GM13976 (cell line): ENCODE measurements at places on chromosomes 6 and 20.

DNA sequence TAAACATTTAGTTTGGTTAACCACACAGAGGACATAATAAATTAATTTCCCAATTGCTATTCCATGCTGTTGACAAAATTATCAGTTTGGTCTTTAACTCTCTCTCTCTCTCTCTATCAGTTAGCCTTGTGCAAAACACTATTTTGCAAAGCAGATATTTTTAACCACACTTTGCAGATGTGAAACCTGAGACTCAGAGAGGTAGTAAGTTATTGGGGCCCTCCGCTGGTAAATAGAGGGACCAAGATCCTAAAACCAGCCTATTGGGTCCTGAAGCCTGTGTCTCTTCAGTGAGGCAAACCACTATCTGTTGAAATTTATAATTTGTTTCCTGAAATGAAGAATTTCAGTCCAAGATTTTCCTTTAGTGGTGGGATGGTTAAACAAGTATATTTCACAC is 231.0 kb downstream of the SOD2 start:
- peak; percentile 31 for DNase-seq

GRCh38 chr6:149443411-149444181 is 41.2 kb downstream of the ZC3H12D start:
- DNase-seq = no peak

GRCh38 chr6:28709478-28710349 is 184.0 kb downstream of the GPX5 start:
- no peak for DNase-seq

- no peak for DNase-seq
Measured at GRCh38 chr6:14273191-14273590, 155.6 kb downstream of the CD83 start.

GRCh38 chr6:21824431-21825177 is 231.1 kb downstream of the SOX4 start:
- no peak for DNase-seq

- no peak for DNase-seq
Measured at GRCh38 chr6:138563650-138564049, 64.4 kb upstream of the NHSL1 start.

DNA sequence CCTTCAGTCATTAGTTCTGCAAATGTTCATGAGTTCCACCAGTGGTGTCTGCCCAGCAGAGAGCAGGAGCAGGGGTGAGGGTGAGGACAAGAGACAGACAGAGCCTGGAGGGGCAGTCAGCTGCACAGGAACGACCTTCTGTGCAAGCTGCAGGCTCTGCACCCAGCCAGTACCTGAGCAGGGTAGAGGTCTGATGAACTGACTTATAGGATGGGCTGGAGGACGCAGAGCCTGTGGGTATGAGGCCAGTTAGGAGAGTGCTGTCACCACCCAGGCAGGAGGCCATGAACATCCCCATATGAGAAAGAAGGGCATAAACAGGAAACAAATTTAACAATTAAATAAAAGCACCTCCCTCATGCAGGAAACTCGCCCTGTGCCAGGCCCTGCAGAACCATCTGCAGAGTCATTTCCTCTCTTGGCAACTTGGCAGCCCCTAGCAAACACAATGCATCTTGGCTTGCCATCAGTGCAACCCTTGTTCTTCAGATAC is 17.9 kb downstream of the C6orf15 start:
- no peak for DNase-seq

DNA sequence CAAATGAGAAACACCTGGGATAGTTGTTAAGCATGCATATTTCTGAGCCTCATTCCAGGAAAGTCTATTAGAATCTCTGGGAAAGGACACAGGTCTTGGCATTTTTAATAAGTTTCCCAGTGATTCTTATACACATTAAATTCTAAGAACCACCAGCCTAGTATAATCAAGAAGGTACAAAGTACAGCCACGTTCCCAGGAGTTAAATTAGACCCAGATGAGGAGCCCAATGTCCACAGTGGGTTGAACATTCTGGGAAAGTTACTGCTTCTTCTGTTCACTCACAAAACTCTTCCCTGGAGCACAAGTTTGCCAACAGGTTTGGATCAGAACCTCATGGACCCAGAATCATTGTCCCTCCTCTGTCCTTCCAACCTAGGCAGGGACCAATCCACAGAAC is 90.4 kb downstream of the RCAN2 start:
- DNase-seq = no peak

- DNase-seq = no peak
Measured at GRCh38 chr20:63246490-63247288, 7.6 kb downstream of the NKAIN4 start.

DNA sequence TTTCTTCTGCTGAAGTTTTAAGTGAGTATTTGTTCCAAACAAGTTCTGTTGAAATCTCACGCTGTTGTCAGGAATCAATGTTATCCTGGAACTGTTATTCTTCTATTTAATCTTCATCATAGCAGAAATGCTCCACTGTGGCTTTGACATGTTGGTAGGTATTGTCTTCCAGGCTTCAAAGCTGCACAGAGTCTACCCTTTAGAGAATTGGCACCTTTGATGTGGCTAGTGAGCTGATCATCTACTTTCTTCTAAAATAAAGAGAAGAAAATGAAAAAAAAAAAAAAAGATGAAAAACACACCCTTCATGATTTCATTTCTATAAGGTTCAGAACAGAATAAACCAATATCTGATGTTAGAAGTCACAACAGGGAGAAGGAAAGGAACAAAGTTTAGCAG is 5.8 kb upstream of the ZSCAN23 start:
- no peak for DNase-seq

- DNase-seq = peak; percentile 12
Measured at GRCh38 chr6:127641905-127642304, 64.9 kb downstream of the C6orf58 start.

- peak; percentile 33 for DNase-seq
Measured at GRCh38 chr6:12012038-12012557, at the start of gene HIVEP1. Gene HIVEP1, plus strand, starts transcription at chr6:12012312. Its CDS starts 3,317 bp downstream, at chr6:12015629.

DNA sequence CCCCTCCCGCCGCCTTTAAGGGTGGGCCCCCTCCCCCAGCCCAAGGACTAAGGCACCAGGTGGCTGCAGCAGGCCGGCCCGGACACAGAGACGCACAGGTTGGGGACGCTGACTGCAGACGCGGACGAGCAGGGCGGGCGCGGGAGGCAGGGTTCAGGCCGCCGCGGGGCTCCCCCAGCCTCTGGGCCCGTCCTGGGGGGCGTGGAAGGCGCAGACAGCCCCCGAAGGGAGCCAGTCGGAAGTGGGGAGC is 9.3 kb downstream of the DUSP15 start:
- DNase-seq = peak; percentile 54

- DNase-seq = no peak
Measured at GRCh38 chr6:170404036-170404435, 97.5 kb downstream of the FAM120B start.

DNA sequence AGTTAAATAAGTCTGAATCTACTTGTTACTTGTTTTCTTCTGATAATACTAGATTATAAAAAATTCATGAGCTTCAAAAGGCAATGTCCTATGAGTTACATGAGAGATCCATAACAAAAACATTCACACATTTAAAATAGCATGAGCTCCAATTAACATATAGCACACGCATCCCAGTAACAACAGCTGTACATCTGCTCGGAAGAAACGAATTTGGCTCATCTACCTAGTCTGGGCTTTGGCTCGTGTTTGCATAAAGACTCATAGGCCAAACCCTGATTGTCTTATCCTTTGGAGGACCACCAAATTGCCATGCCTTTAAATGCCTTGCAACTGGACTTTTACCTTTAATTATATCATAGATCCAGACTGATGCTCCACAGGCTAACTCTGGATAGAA is 259.7 kb upstream of the CHD6 start:
- DNase-seq = no peak

DNA sequence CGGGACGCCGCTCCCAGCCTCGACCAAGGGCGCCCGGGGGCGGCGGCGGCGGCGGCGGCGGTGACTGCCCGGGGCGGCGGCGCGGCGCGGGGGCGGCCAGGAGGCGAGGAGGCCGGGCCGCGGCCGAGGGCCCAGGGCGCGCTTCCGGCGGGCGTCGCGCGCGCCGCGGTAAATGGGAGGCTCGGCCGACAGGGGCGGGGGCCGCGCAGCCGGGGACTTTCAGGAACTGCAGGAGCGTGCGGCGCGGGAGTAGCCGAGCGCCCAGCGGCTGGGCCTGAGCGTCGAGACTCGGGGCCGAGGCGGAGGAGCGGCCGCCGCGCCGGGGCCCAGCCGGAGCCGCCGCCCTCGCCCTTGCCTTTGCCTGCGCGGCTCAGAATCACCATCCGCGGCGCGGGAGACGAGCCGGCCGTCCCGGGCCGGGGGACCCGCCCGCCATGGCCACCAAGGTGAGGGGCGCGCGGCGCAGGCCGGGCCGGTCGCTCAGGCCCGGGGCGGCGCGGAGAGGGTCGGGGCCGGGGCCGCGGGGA is at the start of gene SNX9:
Gene SNX9, plus strand, starts transcription at position 246 of the 527 bp plus-strand sequence. Its CDS starts 189 bp downstream, at position 435.
- peak; percentile 82 for DNase-seq

DNA sequence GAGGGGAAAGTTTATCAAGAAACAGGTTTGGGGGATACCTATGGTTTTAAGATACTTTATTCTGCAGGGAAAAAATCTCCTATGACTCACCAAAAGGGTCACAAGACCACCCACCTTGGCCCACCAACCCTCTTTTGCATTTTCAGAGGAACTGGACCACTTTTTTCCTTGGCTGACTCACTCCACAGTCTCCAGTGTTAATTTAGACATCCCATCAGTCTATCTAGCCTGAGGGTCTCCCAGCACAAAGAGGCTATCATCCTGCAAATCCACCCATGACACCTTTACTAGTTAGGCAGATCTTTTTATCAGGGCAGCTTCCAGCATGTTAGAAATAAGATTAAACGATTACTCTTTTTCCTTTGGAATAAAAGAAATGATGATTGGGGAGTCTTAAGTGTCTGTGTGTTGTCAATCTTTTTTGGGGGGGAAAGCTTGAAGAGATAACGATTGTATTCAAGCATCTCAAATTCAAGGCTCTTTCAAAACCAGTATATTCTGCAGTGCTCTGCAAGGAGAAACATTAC is 138.1 kb upstream of the RIN2 start:
- DNase-seq = no peak

DNA sequence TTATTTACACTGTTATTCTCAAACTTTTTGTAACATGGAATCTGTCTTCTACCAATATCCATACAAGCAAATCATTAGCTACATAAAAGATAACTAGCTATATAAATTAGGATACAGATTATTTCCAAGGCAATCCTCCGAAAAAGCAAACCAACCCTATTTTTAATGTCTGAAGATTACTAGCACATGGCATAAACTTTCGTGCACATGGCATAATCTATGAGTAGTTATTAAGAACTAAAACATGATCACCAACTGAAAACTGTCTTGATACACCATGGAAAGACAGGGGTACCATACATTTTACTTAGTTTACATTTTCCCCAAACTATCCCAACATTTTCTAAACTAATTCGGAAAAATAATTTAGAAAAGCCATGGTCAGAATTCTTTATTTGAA is 54.4 kb downstream of the CYP39A1 start:
- no peak for DNase-seq

DNA sequence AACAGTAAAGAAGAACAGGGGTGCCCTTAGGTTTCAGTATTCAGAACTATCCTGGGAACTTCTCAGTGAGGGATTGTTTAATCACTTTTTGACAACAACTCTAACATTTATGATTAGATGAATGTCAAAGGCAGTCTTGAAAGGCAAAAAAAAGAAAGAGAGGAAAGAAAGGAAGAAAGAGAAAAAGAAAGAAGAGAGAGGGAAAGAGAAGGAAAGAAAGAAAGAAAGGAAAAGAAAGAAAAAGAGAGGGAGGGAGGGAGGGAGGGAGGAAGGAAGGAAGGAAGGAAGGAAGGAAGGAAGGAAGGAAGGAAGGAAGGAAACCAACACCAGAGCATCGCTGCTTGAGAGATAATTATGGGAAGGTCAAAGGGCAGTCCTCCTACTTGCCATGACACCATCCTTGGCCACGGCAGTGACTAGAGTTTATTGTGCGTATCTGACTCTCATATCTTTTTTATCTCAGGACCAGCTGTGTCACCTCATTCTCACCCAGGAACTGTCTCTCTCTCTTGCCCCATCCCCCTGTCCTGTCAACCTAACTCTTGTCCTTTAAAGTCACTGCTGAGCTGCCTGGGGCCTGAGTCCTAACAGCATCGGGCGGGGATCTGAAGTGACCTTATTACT is 96.8 kb upstream of the ATXN1 start:
- no peak for DNase-seq

DNA sequence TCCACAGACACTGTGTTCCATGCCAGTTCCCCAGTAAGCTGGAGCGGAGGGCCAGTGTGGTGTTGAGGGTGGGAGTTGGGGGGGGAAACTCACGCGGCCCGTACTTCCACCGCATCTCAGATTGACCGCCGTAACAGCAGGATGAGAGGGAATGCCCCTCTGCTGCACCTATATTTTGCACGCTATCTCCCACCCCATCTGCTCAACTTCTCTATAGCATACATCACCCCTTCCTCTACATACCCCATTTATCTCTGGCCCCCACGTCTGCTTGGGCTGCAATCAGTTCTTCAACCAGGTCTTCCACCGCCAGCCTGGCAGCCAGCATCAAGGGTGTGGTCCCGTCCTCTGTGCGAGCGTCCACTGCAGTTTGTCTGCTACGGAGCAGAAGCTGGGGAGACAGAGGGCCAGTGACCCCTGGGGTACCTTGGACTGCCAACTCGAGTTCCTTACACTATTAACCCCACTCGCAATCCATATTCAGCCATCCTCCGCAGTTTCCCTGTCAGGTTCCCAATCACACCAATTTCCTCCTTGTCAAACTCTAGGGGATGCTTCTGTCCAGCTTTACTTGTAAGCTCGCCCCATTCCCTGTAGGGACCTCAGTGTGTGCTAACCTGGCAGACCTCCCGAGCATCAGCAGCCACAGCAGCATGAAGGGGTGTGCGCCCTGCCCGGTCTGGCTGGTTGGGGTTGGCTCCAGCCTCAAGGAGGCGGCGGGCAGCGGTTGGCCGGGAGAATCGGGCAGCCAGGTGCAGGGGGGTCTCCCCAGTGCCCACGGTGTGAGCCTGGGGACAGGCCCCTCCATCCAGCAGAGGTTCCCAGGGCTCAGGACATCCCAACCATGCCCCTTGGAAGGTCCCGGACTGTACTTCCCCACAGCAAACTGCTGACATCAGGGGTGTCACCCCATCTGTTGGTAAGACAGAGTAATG is 4.5 kb upstream of the GPSM3 start:
- DNase-seq = peak; percentile 63

DNA sequence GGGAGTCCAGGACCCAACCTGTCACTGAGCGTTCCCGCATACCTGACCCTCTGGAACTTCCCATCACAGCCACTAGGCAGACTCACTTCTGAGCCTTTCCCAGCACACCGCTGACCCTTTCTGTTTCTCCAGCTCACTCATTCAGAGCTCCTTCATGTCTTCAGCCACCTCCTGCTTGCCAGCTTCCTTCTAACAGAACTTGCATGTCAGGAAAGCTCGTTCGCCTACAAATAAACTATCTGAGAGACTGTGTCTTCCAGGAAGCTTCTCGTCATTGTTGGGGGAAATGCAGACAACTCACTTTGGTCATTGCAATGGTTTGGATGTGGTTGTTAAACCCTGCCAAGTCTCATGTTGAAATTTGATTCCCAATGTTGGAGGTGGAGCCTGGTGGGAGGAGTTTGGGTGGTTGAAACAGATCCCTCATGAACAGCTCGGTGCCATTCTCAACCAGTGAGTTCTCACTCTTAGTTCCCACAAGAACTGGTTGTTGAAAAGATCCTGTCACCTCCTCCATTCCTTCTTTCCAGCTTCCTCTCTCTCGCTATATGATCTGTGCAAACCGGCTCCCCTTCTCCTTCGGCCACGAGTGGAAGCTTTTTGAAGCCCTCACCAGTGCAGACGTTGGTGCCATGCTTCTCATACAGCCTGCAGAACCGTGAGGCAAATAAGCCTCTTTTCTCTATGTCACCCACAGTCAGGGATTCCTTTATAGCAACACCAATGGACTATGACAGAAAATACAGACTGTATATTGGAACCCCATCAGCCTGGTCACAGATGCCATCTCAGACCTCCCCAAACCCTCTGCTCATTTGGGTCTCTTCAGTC is 1.4 kb upstream of the MUC21 start:
- DNase-seq = no peak

GRCh38 chr6:127550403-127550802 is 26.6 kb upstream of the C6orf58 start:
- no peak for DNase-seq
